ENCODE measurements at places on chromosomes 11 and 22.

DNA sequence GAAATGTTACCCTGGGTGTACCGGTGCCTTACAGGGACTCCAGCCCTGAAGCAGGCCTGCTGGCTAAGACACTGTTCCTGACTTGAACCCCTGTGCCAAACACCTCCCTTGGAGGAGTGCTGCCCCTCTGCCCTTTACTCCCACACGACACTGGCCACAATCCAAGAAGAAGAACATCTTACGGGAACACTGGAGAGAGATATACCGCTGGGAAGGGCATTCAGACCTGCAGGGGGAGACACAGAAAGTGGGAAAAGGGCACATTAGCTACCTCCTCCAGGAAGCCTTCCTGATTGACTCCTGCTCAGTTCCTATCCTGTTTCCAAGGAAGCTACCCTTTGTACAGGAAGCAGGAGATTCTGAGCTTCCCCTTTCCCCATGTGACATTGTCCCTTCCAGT, 18.7 kb downstream of the TMPRSS13 start:
- no peak for DNase-seq

DNA sequence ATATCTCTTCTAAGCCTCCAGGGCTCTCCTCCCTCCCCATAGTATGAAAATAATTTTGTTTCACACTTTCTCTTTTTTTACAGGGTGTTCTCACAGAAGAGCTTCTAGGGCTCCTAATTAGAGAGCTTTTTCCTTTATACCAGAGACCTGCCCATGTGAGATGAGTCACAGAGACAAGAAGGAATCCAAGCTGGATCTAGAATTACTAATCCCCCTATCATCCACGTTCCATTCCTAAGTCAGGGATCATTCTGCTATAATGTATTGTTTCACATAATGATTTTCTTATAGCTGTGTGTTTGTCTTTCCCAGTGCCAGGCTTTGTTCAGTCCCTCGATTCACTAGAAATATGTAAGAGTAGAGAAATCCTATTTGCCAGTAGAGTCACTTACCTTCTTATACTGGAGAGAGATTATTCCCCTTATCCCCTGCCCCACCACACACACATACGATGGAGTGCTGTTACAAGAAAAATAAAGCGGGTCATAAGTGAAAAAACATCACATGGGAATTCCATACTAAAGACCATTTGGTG, 778.3 kb upstream of the LRRC4C start:
- no peak for DNase-seq

DNA sequence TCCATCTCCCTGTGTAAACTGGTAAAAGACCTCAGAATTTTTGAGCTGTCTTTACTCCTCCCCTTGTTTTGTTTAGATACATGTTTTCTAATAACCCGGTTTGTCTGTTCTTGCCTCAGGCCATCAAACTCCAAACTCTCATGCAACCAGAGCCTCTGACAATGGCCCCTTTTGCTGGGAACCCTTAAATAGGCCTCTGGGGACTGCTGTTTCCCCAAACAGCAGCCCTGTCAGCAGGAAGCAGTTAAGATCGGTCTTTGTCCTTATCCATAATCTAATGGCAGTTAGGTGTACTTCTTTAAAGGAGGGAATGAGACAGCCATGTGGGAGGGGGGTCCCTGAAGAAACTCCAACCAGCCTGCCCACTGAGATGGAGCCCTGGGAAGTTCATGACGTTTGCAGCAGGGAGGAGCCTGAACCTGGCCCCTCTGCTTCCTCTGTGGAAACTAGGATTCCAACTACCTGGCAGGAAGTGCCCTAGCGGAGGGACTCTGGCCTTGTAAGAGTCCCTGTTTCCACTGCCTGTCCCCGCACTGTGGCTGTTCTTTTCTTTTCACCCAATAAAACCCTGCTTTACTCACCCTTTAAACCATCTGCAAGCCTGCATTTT, 1354.4 kb downstream of the LRRC4C start:
- DNase-seq, result no peak

GRCh38 chr11:118633319-118633690, 25.9 kb downstream of the PHLDB1 start:
- no peak for DNase-seq

DNA sequence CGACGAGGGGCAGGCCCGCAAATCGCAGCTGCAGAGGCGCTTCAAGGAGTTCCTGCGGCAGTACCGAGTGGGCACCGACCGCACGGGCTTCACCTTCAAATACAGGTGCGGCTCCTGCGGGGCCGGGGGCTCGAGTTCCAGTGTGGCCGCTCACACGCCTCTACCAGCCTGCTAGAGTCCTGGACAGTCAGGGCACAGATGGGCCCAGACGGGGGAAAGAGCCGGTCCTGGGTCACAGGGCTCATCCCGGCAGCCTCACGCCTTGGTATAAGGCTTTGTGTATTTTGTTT, 506 bp downstream of the MCM5 start:
- no peak for DNase-seq

Data from stimulated activated CD4-positive, alpha-beta T cell treated with anti-CD3 and anti-CD28 coated beads, Interleukin-4, amount 100 ng/mL, for 24 hours (primary cell).